Kidney (tissue), 22 donors: ENCODE measurements at places on chromosomes 7 and 10. TPM values are rescaled to one million over a fixed set of nuclear protein-coding genes. Genes with fewer than 3 reads are reported as not detected.
A peak's percentile ranks its signal among the peaks of the same experiment; 100 is the strongest.

- no peak for DNase-seq
- H3K4me3 ChIP-seq = no peak overlapping the region
- H3K36me3 ChIP-seq = no peaks in the 10 kb centered on the region
- H3K27me3 ChIP-seq = no peaks in the 10 kb centered on the region
- no peak overlapping the region for H3K27ac ChIP-seq
- no peaks in the 10 kb centered on the region for H3K4me1 ChIP-seq
Observed at GRCh38 chr10:49417311-49418052, 21.6 kb upstream of the DRGX start.

- DNase-seq = no peak
- H3K4me3 ChIP-seq = no peak overlapping the region
- H3K36me3 ChIP-seq = no peaks in the 10 kb centered on the region
- H3K4me1 ChIP-seq = no peaks in the 10 kb centered on the region
- H3K27me3 ChIP-seq = no peaks in the 10 kb centered on the region
- no peak overlapping the region for H3K27ac ChIP-seq
Observed at GRCh38 chr10:4672201-4672600, 153.8 kb upstream of the AKR1E2 start.

DNA sequence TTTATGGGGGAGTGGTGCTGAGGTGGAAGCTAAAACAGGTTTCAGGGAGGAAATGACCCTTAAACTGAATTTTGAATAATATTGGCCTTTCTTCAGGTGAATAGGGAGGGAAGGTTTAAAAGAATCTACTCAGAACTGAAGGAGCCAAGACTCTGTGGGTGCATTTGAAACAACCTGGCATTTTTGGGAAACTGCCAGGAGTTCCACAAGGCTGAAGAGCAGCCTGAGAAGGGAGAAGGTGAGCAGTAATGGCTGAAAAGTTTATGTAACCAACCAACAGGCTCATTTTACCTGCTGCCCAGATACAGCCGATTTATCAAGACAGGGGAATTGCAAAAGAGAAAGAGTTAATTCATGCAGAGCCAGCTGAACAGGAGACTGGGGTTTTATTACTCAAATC lies 4.0 kb upstream of the PANK1 start:
- H3K27ac ChIP-seq = no peak overlapping the region
- H3K4me1 ChIP-seq = peaks cover 14% of the 10 kb centered on the region
- DNase-seq = no peak
- H3K4me3 ChIP-seq = no peak overlapping the region

- H3K27me3 ChIP-seq = no peaks in the 10 kb centered on the region
- DNase-seq = peak; percentile 11
- peaks cover 6% of the 10 kb centered on the region for H3K4me1 ChIP-seq
- H3K4me3 ChIP-seq = no peak overlapping the region
- H3K36me3 ChIP-seq = no peaks in the 10 kb centered on the region
- H3K27ac ChIP-seq = no peak overlapping the region
Observed at GRCh38 chr7:96303686-96304443, 18.0 kb downstream of the SLC25A13 start.

GRCh38 chr10:69816521-69816920 lies 14.8 kb downstream of the COL13A1 start:
- H3K27ac ChIP-seq = no peak overlapping the region
- no peak overlapping the region for H3K4me3 ChIP-seq
- no peak for DNase-seq
- H3K36me3 ChIP-seq = no peaks in the 10 kb centered on the region

DNA sequence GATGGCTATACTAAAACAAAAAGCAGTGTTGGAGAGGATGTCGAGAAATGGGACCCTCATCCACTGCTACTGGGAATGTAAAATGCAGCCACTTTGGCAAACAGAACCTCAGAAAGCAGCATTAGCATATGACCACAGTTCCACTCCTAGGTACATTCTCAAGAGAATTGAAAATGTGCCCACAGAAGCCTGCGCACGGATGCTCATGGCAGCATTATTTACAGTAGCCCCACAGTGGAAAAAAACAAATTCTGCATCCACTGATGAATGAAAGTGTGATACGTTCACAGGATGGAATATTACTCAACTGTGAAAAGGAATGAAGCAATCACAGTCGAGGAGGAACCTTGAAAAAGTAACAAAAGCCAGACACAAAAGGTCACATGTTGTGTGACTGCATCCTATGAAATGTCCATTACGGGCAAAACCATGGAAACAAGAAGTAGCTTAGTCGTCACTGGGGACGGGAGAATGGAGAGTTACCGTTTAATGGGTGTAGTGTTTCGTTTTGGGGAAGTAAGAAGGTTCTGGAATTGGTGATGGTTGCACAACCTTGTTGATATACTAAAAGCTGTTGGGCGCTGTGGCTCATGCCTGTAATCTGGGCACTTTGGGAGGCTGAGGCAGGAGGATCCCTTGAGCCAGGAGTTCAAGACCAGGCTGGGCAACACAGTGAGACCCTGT lies 2.5 kb upstream of the UPK3B start:
- H3K27ac ChIP-seq = no peak overlapping the region
- no peaks in the 10 kb centered on the region for H3K27me3 ChIP-seq
- H3K4me1 ChIP-seq = no peaks in the 10 kb centered on the region
- H3K4me3 ChIP-seq = no peak overlapping the region
- DNase-seq = no peak

- H3K27ac ChIP-seq = no peak overlapping the region
- no peak for DNase-seq
- H3K36me3 ChIP-seq = peaks cover 5% of the 10 kb centered on the region
- no peaks in the 10 kb centered on the region for H3K27me3 ChIP-seq
- no peak overlapping the region for H3K4me3 ChIP-seq
Observed at GRCh38 chr10:124041675-124042445, 51.5 kb downstream of the CHST15 start.

The PRF1 gene
- 8.8 TPM for total RNA-seq
